IMR-90 (cell line): ENCODE measurements at places on chromosomes 5 and 9. TPM values are rescaled to one million over a fixed set of nuclear protein-coding genes. Genes with fewer than 3 reads are reported as not detected.

DNA sequence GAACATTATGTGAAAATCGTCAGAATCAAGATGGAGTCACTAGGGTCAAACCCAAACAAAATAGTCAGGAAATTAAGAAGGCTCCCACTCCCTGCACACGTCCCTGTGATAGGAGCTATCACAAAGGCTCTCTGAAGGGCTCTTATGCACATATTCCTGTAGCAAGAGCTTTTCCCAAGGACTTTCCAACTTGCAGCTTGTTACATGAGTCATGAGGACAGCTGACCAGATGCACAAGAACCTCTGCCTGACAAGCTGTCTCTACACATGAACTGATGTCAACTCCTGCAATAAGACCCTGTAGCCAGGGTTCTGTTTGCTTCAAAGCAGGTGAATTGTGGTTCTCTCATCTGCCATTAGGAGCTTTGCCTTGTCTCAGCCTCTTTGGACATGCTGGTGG is 122.4 kb downstream of the OLFM1 start:
- peak; percentile 1 for DNase-seq

DNA sequence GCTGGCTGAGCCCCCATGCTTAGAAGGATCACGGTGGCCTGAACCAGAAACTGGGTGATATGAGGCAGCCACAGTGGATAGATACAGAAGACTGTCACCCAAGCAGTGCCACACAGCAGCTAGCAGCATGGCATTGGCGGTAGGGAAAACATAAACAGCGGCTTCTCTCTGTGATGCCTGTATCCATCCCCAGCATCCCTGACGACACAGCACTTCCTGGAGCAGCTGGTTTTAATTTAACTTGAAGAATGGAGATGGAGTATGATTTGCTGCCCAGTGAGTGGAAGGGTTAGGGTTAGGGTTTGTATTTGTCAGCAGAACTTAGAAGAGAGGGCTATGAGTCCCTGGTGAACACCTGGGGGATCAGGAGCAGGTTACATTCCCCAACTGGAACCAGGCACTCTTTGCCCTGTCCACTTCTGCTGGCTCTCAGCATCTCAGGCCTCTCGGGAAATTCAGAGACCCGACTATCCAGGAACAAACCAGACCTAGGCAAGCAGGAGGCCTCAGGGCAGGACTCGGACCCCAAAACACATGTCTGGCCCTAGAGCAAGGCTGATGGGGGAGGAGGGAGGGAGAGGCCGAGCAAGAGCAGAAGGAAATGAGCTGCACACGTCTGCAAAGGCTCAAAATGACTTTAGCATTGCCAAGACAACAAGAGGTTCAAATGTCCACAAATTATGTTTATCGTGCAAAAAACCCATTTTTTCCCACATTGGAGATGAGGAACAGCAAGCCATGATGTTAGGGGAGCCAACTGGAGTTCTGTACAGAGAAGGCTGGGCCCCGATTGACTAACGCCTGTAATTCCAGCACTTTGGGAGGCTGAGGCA is 6.5 kb upstream of the GGTA1 start:
- no peak for DNase-seq

- DNase-seq: no peak
Observed at GRCh38 chr9:134671341-134672113, 29.9 kb downstream of the COL5A1 start.

DNA sequence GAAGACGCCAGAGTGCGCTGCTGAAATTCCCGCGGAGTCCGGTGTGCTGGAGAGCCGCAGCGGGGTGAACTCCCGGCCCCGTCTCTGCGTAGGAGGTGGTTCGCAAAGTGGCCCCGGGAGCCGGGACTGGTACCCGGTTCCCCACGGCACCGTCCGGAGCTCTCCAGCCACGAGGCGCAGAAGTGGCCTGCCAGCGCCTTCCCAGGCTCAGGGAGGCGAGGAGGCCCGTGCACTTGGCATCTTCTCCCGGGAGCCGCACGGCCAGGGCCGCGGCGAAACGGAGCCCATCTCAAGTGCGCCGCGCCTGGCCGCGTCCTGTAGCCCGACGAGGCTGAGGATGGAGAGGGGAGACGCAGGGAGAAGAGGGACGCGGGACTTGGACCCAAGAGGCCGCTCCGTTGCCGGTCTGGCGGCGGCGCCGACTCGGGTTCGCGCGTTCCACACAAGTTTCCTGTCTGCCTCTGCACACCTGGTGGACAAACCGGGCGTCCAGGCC is 1.1 kb upstream of the IRX1 start:
- no peak for DNase-seq

DNA sequence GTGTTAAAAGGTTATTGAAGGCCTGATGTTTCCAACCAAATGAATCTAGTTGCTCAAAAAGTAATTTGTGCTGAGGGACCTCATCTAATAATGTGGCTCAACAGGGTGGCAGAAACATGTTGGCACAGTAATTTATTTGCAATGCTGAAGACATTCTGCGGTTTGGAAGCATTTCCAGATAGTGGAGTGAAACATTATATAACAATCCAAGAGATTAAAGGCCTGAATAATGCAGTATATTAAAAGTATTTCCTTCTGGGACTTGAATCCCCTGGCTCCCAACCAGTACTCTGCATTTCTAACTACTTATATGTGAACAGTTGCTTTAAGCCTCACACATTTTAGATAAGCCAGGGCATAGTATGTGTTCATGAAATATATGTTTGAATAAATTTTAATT is 25.9 kb upstream of the ALDH1A1 start:
- no peak for DNase-seq

Gene OLFM1
- total RNA-seq: 0.28 and 0.36 TPM in 2 replicates
